ENCODE measurements at places on chromosomes 1 and 21.

GRCh38 chr1:60922304-60922703 is 160.1 kb upstream of the NFIA start:
- DNase-seq, result no peak

- DNase-seq, result no peak
These were observed 61.7 kb downstream of the MDM4 start for GRCh38 chr1:204577794-204578478.

GRCh38 chr1:205256951-205257625 is 29.3 kb downstream of the TMCC2 start:
- DNase-seq, result no peak

- no peak for DNase-seq
These were observed 17.0 kb upstream of the BSDC1 start for GRCh38 chr1:32411261-32411660.

DNA sequence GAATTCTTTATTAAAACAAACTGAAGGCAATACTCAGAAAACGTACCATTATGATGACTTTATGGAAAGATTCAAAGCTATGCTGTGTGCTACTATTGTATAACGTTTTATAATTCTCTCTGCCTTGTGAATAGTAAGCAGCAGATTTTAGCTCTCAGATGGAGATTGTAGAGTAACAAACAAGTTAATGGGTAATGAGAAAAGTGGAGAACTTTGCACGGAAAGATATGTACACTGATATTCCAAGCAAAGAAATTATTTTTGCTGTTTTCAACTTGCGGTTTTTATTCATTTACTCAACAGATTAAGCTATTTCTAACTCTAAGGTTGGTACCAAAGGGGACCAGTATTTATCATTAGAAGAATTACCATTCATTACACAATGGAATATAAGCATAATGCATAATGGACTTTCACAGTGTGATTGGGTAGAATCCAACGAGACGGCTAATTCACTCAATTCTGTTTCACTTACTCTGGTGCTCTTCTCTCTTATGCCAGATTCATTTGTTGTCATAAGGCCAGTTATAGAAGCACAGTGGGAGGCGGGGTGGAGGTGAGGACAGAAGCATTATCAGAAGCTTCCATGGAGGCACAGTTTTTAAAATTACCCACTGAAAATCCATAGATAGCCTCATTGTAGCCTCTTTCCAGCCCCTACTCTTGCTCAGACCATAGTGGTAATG is 38.6 kb downstream of the ATP1B1 start:
- DNase-seq, result no peak

DNA sequence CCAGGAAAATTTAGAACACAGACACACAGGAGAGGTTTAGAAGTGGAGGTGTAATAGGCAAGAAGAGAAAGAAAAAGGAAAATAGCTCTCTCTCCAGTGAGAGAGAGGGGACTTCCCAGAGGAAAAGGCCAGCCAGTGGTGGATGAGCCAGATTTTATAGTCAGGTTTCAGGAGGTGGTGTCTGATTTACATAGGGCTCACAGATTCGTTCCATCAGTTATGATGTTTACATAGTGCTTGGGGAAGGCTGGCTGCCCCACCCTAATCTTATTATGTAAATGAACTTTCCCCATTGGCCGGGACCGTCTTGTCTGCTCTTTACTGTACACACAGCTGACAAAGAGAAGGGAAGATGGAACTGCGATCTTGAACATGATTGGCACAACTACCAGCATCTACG is 797.3 kb downstream of the PLA2G4A start:
- DNase-seq, result no peak

- no peak for DNase-seq
These were observed 140.1 kb upstream of the CAMK1G start for GRCh38 chr1:209443361-209443931.

GRCh38 chr1:162285149-162285561 is 91.5 kb downstream of the SPATA46 start:
- DNase-seq, result no peak

DNA sequence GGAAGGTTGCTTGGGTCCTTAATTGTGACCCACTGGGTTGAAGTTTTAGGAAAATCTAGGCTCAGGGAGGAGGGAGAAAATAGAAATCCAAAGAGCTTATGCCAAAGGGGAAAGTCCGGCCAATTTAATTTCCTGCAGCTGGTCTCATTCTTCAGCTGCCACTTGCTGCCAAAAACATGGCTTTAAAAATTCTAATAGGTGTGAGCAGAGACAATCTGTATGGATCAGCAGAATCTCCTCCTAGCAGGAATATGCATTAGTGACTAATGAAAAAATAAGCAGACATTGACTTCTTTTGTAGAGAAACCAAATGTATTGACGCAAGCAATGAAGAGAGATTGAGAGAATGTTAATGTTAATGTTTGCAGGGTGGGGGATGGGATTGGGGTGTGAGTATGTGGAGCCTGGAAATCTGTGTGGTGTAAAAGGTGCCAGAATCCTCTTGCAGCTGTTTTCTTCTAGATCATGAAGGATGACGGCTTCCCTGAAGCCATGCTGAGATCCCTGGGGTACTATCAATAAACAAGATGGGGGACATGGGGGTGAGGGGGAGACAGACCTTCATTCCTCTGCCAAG is 35.3 kb downstream of the VWA5B1 start:
- DNase-seq, result no peak

GRCh38 chr1:229258031-229258756 is 12.7 kb upstream of the RAB4A start:
- DNase-seq, result peak; percentile 92

DNA sequence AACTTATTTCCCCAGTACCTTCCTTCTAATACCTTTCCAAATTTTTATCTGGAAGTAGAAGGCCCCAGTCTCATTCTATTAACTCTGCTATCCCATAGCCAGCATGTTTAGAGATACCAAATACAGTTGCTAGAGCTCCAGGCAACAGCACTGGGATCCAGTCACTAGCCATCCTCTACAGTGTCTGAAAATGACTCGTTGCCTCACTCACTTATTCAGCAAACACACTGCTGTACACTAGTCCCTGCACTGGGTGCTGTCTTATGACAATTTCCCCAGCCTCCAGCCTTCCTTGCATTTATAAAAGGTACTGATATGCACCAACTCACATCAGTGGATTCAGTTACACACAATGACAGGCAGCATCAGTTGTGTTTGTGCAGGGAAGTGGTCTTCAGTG is 179.0 kb downstream of the DSCAM start:
- no peak for DNase-seq

GRCh38 chr1:204418174-204419063 is 6.8 kb upstream of the PPP1R15B start:
- no peak for DNase-seq

- no peak for DNase-seq
These were observed 36.6 kb downstream of the VANGL2 start for GRCh38 chr1:160436966-160437365.

GRCh38 chr1:1291548-1292441 is 11.6 kb downstream of the SCNN1D start:
- peak; percentile 50 for DNase-seq

GRCh38 chr1:5291889-5292288 is 637.5 kb downstream of the AJAP1 start:
- DNase-seq, result no peak

GRCh38 chr1:152049291-152050083 is 12.7 kb upstream of the S100A11 start:
- peak; percentile 42 for DNase-seq

DNA sequence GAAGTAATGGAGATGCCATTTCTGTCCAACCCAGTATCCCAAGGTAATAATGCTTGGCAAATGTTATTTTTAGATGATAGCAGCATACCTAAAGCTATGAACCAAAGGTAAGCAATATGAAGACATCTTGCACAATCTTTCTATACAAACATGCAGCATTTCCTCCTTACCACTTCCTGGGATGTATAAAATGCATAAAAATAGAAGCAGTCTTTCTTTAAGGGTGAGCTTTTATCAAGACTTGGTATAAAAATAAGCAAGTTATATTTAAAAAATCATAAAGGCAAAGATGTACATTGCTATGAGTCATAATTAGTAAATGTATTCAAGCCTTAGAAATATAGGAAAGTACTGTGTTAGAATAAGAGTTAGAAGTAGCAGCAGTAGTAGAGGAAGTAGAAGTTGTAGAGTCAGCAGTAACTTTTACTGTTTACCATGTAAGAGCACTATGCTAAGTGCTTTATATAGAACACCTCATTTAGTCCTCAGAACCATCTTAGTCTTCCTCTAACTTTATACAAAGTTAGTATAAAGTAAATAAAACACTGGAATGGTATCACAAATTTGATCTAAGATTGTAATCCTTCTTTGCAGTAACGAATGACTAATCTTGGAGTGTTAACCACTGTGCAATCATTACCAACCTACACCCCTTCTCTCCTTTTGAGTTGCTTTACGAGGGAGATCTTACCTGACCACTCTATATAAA is 371.3 kb downstream of the VAV3 start:
- peak; percentile 34 for DNase-seq

DNA sequence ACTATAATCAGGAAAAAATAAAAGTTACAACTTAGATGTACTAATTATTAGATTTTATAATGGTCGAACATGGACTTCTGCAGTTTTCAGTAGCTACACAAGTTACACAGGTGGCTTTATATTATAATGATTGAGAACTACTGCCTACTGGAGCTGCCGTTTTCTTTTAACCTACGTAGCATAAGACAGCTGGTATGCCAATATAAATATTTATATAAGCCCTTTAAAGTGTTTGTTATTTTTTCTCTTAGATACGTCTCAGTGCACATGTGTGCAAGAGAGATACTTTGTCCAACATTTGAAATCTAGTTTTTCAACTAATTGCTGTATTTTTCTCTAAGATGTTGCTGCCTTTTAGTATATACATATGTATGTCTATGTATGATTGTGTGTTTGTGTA is 42.4 kb downstream of the PDC start:
- no peak for DNase-seq

- no peak for DNase-seq
These were observed 233.1 kb downstream of the PAPPA2 start for GRCh38 chr1:176696109-176696508.

GRCh38 chr1:236421850-236422516 is 27.9 kb downstream of the EDARADD start:
- no peak for DNase-seq

DNA sequence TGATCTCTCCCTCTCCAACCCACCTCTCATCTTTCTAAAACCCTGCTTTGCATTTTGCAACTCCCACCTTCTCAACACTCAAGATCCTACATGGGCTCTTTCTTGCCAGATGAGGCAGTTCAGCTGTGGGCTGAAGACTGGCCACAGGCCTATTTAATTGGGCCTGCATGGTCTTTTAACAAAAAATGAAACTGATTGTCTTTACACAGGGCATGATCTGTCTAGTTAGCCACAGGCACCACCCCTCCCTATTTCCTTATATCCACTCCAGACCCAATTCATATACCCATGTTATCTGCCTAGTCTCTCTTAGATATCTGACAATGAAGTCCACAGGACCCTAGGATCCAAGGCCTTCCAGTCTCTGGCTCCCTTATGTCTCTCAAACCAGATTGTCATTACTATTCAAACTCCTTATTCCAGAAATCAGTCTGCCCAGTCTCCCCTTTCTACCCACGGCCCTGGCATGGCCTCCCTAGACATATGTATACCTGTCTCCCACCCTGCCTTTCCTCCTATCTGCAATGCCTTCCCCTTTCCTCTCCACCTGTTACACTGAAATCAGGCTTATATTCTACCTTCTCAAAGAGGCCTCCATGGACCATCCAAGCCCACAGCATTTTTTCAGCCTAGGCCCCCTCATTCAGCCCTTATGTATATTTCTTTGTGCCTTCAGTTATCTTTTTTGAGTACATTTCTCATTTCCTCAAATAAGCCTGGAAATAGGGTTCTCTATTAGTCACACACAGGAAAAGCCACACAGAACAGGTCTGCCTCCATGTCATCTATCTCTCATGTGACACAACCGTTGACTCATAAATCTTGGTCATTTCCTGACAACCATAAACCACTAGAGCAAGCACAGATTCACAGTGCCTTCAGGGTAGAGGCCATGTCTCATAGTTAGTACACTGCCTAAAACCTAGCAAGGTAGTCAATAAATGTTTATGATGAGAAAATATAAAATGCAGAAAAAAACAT is 39.0 kb downstream of the LPAR3 start:
- DNase-seq, result peak; percentile 94

DNA sequence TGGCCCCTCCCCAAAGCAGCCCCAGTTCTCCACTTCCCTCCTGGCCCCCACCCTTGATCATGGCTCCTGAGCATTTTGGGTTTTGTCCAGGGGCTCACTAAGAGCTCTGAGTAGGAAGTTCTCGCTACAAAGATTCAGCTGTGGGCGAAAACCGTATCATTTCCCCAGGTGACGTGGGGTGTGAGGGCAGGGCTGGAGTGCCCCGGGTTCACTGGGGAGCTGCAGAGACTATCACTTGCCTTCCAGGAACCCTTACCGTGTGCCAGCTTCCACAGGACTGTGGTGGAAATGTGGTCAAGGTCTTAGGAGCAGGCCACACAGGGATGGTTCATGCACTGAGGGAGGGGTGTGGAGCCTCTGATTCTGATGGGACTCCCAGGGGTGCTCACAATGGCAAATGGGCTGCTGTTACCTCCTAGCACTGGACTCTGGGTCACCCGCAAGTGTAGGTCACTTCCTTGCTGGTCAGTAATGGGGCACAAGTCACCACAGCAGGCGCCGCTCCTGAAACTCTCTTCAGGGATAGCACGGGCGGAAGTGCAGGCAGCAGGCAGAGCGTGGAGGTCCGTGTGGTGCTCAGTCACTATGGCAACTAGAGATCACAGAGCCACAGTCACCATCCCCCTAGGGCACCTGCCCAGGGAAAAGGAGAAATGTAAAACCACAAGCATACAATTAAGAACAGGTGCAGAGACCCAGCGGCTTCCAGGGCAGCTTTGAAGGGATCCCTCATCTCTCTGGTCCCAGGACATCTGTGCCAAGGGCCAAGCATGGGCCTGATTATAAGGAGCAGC is 35.4 kb downstream of the RSPH1 start:
- DNase-seq, result no peak

DNA sequence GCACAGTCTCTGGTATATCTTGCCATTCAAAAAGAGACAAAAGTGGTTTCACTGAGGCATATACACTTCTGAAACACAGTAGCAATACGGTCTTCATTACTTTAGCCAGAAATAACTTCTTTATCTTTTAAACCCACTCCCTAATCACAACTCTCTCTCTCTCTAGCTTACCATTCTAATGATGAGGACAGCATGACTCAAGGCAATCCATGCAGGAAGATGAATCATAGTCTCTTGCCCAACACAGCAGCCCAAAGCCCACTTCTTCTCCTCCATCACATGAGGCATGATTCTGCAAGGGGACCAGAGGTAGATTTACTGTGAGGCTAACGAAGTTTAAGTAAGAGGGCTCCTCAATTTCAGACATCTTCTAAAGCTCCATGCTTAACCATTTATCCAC is 285.0 kb upstream of the NR5A2 start:
- DNase-seq, result peak; percentile 45

DNA sequence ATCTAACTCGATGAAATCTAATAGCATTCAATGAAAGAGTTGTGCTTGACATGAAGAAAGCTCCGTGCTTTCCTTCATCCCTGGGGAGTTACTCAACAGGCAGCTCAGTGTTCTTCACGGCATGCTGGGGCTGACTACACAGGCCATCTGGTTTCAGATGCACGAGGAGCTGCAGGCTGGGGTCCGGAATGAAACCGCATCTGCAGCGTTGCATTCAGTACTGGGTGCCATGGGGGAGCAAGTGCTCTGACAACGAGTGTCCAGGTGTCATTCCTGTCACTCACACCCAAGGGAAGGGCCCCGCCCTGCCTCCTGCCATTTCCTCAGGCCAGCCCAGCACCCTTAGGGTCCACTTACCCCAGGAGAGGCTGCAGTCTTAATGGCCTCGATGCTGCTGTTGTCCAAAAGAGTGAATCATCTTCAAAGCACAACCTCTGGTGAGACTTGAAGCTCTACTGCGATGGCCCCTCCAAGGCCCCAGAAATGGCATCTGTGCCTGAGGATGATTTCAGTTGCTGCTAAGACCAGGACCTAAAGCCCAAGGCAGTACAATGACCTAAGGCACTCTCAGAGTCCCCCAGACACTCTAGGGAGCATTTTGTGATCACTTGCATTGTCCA is 61.4 kb downstream of the STUM start:
- no peak for DNase-seq

Measured in Kasumi-1 (cell line).